ENCODE measurements at places on chromosomes 4 and X. TPM values are rescaled to one million over a fixed set of nuclear protein-coding genes. Genes with fewer than 3 reads are reported as not detected.

- DNase-seq, result no peak
These were observed 42.9 kb downstream of the SMAD1 start for GRCh38 chr4:145524552-145524951.

DNA sequence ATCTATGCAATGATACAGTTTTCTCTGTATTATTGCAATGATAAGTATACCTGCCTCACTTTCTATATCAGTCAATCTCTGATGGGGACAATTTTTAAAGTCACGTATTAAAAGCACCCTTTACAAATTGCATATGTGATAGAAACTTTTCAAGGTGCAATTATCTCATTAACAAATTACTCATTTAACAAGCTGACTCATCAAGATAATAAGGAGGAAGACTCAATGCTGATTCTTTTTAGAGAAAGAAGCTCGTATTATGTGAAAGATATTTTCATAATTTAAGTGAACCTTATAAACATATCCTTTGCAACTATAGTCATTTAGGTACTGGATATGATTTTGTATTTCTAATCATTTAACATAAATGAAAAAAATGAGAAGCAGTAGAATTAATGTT, 1080.9 kb upstream of the TENM3 start:
- no peak for DNase-seq

- no peak for DNase-seq
These were observed 15.3 kb downstream of the TKTL1 start for GRCh38 chrX:154310616-154311536.

- no peak for DNase-seq
These were observed 426.6 kb downstream of the GPAT3 start for GRCh38 chr4:83962492-83962891.

DNA sequence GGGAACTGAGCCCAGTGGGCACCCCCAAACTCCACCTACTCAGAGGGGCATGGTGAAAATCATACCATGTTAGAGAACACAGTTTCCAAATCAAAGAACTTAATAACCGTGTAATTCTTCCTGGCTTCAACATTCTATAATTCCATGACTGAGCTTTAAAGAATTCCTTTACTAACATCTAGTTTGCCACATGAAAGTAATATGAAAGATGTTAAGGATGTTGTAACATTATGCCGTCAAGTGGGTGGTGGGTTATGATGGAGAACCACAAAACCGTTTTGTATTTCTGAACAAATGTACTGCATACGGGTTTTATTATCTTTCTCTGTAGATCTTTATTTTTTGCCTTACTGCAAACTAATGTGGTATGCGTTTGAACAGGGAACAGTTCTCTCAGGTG, 549.0 kb upstream of the MAGEB2 start:
- no peak for DNase-seq

- peak; percentile 46 for DNase-seq
These were observed 524.2 kb downstream of the IQCM start for GRCh38 chr4:149291463-149291862.

DNA sequence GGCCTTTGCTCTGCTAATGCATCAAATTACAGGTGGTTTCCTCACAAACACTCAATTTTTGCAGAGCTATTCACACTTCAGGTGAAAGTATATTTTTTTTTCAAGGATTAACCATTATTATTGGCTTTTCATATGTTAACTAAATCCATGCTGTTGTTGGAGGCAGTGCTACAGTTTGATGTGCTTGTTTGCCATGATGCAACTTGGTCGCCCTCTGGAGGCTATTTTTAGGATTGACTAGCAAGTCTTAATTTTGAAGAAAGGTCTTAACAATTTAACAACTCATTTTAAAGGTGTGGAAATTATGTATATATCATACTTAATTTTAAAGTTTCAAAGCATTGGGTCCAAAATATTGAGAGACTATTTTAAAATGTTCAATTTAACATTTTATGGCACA, 168.8 kb upstream of the FAM47A start:
- no peak for DNase-seq

DNA sequence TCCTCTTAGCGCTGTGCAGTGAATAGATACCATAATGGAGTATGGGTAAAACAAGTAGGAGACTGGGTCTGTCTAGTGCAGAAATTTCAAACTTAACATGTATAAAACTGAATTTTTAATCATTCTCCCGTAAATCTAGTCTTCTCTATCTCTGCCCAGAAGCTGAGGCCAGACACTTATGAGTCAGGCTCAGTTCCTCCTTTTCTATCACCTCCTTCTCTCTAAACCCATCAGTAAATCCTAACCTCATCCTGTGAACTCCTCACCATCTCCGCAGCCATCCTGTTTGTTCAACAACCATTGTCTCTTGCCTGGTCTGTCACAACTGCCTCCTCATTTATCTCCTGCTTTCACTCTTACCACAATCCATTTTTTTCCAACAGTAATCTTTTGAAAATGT, 19.8 kb upstream of the SGMS2 start:
- no peak for DNase-seq

GRCh38 chr4:138927072-138927471, 88.5 kb upstream of the NOCT start:
- no peak for DNase-seq

- DNase-seq, result no peak
These were observed 85.8 kb downstream of the ARHGAP6 start for GRCh38 chrX:11579636-11580600.

DNA sequence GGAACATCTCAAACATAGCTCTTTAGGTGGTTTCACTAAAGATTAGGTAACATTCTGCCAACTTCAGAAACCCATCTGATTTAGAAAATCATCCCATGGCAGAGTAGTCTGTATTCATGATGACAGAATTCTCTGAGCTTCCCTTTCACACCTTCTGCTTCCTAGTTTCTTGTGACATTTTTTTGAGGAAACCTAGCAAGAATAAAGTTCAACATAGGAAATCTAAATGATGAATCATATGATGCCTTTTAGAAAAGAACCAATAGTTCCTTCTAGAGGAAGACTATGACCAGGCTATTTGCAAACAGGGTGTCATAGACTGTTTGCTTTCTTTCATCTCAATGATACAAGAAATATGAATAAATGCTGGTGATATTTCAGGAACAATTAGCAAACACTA, 49.8 kb upstream of the CAMK2D start:
- DNase-seq, result no peak

DNA sequence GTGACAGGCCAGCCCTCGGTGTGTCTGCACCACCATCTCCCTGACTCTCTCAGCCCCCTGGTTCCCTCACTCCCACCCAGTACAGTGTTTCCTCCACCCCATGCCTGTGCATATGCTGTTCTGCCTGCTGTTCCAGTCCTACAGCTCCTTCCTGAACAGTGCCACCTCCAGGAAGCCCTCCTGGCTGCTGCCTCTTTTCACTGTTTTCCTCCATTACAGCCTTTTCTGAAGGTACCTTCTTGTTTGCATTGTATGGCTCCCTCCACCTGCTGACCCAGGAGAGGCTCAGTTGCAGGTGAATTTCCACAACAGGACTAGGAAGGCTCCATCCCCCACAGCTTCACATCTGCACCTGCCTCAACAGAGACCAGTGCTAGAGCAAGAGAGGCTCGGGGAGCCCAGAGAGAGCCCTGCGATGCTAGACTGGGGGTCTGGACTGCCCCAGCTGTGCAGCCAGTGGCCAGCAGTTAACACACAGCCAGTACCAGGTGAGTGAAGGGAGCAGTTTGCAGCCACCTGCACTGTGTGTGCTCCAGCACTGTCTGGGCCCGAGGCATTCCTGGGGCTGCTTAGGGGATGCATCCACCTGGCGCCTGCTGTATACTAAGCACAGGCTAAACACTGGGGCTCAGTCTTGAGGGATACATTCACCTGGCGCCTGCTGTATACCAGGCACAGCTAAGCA, 92.0 kb downstream of the ADRA2C start:
- DNase-seq, result no peak

- DNase-seq, result no peak
These were observed 540 bp downstream of the ZNF721 start for GRCh38 chr4:498328-498904.

GRCh38 chrX:8548446-8548845, 83.8 kb downstream of the VCX3B start:
- DNase-seq, result no peak

DNA sequence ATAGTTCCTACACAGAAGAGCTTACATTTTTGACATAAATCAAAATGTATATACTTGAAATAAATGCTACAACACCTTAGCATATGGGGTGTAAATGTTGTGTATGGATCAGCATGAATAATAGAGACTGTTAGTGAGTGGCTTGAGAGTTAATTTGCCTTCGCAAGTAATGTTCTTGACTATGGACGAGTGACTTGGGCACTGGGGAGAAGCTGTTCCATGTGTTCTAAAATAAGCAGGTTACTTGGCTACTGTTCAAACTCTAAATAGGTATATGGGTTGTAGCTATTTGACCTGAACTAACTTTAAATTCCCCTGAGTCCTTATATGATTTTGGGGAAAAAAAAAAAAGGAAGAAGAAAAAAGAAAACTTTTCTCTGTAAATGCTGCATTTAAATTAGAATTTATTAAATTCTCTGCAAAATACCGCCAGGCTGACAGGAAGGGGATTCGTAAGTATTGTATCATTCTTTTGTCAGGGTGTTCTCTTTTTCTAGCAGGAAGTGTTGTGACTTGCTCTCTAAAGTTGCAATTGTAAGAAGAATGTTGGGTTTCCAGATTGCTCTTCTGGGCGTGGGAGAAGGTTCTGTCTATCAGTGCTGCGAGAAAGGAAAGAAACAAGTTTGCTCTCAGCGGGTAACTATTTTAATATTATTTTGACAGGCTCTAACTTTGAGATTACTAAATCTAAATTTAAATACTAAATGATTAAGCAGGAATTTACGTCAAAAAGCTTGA, 32.2 kb downstream of the PLS3 start:
- DNase-seq, result no peak

- no peak for DNase-seq
These were observed 28.2 kb downstream of the F11 start for GRCh38 chr4:186294160-186294559.

DNA sequence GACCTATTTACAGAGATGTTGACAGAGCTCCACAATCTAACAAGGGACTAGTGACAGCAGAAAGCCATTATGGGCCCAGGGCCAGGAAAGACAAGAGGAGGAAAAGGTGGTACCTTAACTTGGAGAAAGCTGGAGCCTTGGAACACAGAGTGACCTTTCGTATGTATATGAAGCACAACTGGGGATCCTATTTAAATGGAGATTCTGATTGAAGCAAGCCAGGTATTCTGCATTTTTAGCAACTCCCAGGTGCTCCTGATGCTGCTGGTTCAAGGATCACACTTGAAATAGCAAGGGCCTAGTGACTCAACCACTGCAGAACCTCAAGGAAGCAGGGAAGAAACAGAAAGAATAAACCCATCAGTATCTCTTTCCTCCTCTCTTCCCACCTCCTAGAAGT, 99.4 kb downstream of the TMEM47 start:
- DNase-seq, result no peak

DNA sequence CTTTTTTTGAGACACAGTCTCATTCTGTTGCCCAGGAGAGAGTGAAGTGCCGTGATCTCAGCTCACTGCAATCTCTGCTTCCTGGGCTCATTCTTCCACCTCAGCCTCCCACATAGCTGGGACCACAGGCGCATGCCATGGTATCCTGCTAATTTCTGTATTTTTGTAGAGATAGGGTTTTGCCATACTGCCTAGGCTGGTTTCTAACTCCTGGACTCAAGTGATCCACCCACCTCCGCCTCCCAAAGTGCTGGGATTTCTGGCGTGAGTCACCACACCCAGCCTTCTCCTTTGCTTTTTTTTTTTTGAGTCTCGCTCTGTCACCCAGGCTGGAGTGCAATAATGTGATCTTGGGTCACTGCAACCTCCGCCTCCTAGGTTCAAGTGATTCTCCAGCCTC, 94.1 kb downstream of the PDS5A start:
- DNase-seq, result no peak

Gene GRIA2
- not detected for total RNA-seq

Gene NDP
- not detected for total RNA-seq

Data from left lobe of liver (tissue), 2 donors.